ENCODE measurements at places on chromosomes 4 and X.
A peak's percentile ranks its signal among the peaks of the same experiment; 100 is the strongest.

DNA sequence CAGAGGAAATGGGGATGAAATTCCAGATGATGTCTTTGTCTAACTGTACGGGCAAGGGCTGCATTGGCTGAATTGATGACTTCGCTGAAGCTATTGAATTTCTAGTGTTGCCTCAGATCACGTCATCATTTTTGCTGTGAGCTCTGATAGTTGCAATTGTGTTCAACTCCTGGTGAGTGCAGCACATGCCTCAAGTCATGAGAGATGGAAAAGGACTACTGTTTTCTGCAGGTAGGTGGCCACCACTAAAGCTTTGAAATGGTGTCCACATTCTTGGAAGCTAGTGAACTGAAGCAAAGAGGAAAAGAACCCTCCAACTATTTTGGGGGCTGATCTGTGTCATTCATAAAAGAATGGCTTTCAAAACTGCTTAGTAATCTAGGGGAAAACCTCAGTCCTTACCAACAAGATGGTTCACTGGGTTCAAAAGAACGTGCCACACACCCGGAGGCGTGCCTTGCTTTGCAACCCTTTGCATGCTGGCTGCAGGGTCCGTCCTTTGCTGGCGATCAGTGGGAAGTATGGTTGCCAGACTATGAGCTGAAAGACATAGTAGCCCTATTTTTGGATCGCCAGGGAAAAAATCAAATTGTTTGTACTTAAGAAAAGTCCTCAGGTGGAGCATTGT lies 88.1 kb upstream of the STOX2 start:
- DNase-seq, result no peak

GRCh38 chr4:2923141-2923551 lies 40.1 kb downstream of the NOP14 start:
- DNase-seq, result no peak

- DNase-seq, result peak; percentile 74
These were observed at the start of gene PRPS2 for GRCh38 chrX:12791257-12792228. TSS of gene PRPS2 (plus strand) at chrX:12791412. CDS start at chrX:12791498, 86 bp downstream.

GRCh38 chr4:113397114-113397701 lies 347.8 kb downstream of the ANK2 start:
- DNase-seq, result no peak

GRCh38 chrX:133857640-133858269 lies 127.6 kb downstream of the GPC3 start:
- no peak for DNase-seq

DNA sequence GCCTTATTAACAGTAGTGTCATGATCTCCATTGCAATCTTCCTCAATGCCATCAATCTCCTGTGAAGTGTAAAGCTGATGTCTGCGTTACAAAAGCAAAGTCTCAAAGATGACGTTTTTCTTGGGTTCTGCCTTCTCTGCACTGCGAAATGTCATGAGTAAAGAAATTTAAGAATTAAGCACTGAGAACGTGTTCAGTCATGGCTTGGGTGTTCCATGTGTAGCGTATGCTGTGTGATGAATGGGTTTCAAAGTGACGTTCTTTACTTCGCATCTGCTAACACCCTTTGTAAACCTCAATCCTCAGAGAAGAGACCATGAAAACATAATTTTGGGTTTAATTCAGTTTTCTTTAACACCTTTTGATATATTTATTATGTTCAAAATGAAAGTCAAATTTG lies 999 bp downstream of the NAP1L5 start:
- DNase-seq, result no peak

- no peak for DNase-seq
These were observed 353.0 kb downstream of the IDS start for GRCh38 chrX:149151805-149152757.

GRCh38 chrX:30787012-30787411 lies 102.0 kb downstream of the TAB3 start:
- DNase-seq, result no peak

DNA sequence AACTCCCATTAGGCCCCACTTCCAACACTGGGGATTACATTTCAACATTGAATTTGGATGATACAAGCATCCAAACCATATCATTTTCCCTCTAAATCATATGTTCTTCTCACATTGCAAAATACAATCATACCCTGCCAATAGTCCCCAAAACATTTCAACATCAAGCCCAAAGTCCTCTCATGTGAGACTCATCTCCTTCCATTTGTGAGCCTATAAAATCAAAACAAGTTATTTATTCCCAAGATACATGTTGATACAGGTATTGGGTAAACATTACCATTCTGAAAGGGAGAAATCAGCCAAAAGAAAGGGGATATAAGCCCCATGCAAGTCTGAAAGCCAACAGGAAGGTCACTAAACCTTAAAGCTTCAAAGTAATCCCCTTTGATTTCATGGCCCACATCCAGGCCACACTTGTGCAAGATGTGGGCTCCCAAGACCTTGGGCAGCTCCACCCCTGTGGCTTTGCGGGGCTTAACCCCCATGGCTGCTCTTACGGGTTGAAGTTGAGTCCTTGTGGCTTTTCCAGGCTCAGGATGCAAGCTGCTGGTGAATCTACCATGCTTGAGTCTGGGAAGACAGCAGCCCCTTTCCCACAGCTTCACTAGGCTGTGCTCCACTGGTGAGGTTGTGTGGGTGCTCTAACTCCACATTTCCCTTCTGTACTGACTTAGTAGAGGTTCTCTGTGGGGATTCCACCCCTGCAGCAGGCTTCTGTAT lies 40.6 kb upstream of the SERTM2 start:
- no peak for DNase-seq

- no peak for DNase-seq
These were observed 49.2 kb upstream of the DDX53 start for GRCh38 chrX:22950269-22951266.

GRCh38 chr4:120724656-120725055 lies 197.9 kb downstream of the PRDM5 start:
- no peak for DNase-seq

DNA sequence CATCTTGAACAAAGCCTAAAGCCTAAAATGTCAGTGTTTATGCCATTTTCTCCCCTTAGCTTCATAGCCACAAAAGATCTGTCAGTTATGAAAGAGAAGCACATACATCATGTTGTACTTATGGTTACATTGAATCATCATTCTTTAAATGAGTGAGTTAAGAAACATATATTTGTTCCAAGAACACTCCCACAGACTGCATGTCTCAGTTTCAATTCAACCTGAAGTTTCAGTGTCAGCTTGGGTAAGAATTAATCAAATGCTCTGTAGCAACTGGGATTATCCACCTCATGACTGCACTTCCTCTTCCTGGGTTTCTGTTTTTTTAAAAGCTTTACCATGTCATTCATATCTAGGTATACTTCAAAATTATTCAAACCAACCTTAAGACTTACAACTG lies 3.9 kb upstream of the TMPRSS11B start:
- DNase-seq, result peak; percentile 68

- no peak for DNase-seq
These were observed 279.0 kb downstream of the CFAP47 start for GRCh38 chrX:36198575-36198974.

DNA sequence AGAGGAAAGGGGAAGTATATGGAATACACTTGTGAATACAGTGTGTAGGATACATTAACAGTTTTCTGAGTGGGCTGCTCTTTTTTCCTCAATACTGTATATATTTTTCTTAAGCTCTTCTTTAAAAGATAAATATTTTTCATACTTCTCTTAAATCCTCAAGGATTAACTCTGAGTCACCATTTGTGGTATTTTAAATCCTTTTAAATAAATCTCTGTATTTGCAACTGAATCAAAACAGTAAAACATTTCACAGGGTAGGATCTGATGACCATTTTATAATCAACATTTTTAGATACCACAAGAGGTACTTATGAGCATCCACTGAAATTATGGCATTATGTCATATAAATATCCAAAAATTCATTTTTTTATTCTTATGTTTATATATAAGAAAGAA lies 87.6 kb downstream of the GAB1 start:
- DNase-seq, result no peak

- no peak for DNase-seq
These were observed 167.3 kb upstream of the SPRY1 start for GRCh38 chr4:123229286-123229685.

- DNase-seq, result no peak
These were observed 4.6 kb upstream of the FGFRL1 start for GRCh38 chr4:1006856-1007255.

- DNase-seq, result no peak
These were observed at the start of gene PDLIM3 for GRCh38 chr4:185534866-185535611. TSS of gene PDLIM3 (minus strand) at chr4:185535507. CDS start at chr4:185535434, 73 bp downstream.

DNA sequence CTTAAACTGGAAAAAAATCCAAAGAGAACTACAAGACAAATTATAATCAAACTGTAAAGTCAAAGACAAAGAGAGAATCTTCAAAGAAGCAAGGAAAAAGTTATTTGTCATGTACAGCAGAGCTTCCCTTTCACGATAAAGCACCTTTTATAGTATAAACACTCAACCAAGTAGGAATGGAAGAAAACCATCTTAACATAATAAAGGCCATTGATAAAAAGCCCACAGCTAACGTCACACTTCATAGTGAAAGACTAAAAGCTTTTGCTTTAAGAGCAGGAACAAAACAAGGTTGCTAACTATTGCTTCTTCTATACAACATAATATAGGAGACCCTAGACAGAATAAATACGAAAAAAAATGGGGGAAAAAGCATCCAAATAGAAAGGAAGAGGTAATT lies 595.7 kb upstream of the POU3F4 start:
- no peak for DNase-seq

- DNase-seq, result no peak
These were observed 367.3 kb downstream of the GRIA2 start for GRCh38 chr4:157587681-157588423.

DNA sequence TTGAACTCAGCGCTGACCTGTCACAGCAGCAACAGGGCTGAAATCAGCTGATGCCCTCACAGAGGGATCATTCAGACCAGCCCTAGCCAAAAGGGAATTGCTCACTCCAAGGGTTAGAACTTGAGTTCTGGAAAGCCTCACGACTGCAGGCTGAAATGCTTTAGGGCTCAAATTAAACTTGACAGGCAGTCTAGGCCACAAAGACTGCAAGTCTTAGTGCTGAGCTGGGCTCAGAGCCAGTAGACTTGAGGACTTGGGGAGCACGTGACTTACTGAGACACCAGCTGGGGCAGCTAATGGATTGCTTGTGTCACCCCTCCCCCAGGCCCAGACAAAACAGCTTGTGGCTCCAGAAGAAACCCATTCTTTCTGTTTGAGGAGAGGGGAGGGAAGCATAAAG lies 119.0 kb upstream of the SLC6A14 start:
- no peak for DNase-seq

DNA sequence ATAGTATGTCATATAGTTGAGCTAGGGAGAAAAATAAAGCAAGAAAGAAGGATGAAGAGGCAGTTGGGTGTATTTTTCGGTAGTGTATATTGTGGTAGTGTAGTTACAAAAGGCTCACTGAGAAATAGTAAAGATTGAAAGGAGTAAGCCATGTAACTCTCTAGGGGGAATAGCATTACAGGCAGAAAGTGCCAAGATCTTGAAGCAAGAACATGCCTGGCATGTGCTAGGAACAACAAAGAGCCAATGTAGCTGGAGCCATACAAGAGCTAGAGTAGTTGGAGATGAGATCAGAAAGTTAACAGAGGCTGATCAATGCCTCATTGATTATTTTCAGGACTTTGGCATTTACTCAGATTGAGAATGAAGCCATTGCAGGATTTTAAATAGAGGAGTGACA lies 3.0 kb downstream of the ABCE1 start:
- no peak for DNase-seq

- DNase-seq, result no peak
These were observed 14.6 kb downstream of the HMX1 start for GRCh38 chr4:8856835-8857621.

- no peak for DNase-seq
These were observed 196.0 kb upstream of the PSAPL1 start for GRCh38 chr4:7630568-7631287.

- DNase-seq, result no peak
These were observed 39.1 kb upstream of the MBTPS2 start for GRCh38 chrX:21800344-21800770.

DNA sequence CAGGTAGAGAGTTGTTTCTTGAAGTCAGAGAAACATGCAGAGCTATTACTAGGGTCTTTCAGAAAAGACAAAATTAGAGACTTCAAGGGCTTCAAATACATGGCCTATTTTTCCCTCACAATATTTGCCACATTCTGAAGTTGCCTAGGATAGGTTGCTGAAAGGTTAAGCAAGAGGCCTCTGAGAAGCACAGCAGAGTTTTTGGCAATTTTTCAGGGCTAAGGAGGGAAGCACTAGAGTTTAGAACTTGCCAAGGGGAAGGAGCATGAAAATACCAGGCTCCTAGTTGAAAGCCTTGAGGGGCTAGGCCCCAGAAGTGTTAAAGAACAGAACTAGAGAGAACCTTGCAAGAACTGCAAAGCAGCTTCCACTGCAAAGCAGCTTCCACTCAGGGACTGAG lies 86.4 kb downstream of the ANAPC10 start:
- DNase-seq, result no peak

GRCh38 chrX:57294961-57295360 lies 8.5 kb downstream of the FAAH2 start:
- DNase-seq, result no peak

GRCh38 chr4:139872274-139872673 lies 206.7 kb downstream of the MGST2 start:
- DNase-seq, result peak; percentile 61

- DNase-seq, result no peak
These were observed 73.2 kb downstream of the HTRA3 start for GRCh38 chr4:8342651-8343261.

DNA sequence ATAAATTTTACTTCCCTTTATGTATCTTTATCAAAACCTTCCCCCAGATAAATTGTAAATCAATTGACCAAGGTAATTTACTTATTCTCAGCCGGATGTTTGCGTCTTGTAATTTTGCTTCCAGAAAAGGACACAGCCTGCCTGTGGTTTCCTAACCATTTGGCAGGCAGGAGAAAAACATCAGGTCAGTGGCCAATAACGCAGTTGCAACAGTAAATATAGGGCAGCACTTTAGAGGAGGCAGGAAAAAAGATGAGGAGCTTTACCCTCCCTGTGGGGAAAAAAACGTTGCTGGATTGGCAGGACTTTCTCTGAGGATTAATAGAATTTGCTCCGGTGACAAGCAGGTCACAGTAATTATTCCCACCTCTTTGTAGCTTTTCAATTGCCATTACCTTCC lies 2618.1 kb downstream of the ARAP2 start:
- DNase-seq, result no peak

DNA sequence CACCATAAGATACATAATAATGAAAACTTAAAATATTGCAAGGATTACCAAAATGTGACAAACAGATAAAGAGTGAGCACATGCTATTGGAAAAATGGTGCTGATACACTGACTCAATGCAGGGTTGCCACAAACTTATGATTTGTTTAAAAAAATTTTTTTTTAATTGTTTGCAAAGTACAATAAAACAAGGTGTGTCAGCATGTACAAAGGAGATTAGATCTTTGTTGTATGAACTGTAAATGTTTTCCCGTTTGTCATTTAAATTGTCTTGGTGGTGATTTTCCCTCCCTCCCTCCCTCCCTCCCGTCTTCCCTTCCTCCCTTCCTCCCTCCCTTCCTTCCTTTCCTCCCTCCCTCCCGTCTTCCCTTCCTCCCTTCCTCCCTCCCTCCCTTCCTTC lies 31.4 kb downstream of the ANXA5 start:
- no peak for DNase-seq

GRCh38 chr4:175066923-175067627 lies 148.9 kb downstream of the ADAM29 start:
- DNase-seq, result no peak

- peak; percentile 88 for DNase-seq
These were observed 16.2 kb upstream of the ART3 start for GRCh38 chr4:76058302-76058701.
